ENCODE measurements at places on chromosomes 2 and 18. TPM values are rescaled to one million over a fixed set of nuclear protein-coding genes. Genes with fewer than 3 reads are reported as not detected.

The MYCN gene
- total RNA-seq, result 149 TPM

GRCh38 chr2:18792226-18792629, 202.9 kb upstream of the NT5C1B start:
- no peak for DNase-seq

The G6PC2 gene
- total RNA-seq, result not detected

DNA sequence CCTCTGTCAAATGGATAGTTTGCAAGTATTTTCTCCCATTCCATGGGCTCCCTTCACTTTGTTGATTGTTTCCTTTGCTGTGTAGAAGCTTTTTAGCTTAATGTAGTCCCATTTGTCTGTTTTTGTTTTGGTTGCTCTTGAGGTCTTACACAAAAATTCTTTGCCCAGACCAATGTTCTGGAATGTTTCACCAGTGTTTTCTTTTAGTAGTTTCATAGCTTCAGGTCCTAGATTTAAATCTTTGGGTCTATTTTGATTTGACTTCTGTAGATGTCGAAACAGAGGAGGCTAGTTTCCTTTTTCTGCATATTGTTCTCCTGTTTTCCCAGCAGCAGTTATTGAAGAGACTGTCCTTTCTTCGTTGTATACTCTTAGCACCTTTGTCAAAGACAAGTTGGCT, 351.6 kb downstream of the PTPRM start:
- DNase-seq, result no peak

GRCh38 chr2:200406379-200406778, 99.9 kb downstream of the SPATS2L start:
- DNase-seq, result no peak

GRCh38 chr2:86627550-86627949, 3.9 kb upstream of the RNF103 start:
- DNase-seq, result no peak

The MLPH gene
- total RNA-seq, result not detected

GRCh38 chr2:37167636-37168180, 10.9 kb upstream of the EIF2AK2 start:
- DNase-seq, result no peak

DNA sequence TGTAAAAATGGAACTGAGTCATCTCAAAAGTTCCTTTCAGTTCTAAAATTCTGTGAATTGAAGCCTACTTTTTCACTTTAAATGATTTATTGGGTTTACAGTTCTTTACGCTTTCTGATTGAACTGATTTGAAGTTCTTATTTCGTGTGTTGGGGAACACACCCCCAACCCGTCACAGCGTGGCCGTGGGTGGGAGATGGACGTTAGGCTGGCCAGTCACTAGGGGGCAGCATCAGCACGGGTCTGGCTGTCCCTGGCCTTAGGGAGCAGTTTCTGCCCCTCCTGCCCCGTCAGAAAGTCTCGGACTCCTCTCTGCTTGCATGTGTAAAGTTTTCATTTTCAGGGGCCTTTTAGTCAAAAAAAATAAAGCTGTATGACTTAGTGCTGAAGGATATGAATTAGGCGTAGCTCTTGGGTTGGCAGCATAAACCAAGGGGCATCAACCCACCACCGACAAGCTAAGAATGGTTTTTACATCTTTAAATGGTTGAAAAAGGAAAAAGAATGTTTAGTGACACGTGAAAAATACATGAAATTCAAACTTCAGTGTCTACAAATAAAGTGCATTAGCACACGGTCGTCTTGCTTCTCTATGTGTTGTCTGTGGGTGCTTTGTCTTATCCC, 63.4 kb downstream of the ZCCHC2 start:
- peak; percentile 81 for DNase-seq
